Retina (tissue), 1 donor: ENCODE measurements at places on chromosomes 4 and X.
A peak's percentile ranks its signal among the peaks of the same experiment; 100 is the strongest.

GRCh38 chrX:112190646-112191045 is 108.1 kb upstream of the TRPC5 start:
- DNase-seq, result no peak

DNA sequence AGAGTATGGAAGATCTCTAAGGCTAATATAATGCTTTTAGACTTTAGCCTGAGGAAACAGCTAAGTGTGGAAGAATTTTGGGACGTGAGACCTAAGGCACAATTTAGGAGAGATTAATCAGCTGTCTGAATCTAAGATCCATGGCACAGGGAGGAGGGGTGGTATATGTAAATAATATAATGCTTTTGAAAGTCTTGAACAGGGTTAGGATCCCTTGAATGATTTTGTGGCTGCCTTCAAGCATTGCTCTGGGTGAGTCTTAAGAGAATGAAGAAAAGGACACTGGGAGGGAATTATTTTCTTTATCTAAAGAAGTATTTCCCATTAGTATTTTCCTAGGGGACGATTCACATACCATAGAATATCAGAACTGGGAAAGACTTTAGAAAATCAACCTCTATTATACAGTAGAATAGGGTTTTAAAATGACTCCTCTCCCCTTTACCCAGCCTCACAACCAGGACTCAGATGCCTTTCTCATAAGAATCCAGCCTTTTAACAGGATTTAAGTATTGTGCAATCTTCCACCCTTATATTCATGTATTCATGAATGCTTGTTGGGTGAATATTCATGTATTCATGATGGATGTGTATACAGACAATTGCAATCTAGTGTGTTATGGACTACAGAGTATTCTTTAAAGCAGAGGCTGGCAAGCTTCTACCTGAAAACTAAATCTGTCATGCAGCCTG is 664.2 kb upstream of the CPEB2 start:
- no peak for DNase-seq

- no peak for DNase-seq
Measured at GRCh38 chr4:76301068-76301774, 5.3 kb upstream of the STBD1 start.

GRCh38 chr4:162837241-162837640 is 329.4 kb downstream of the NAF1 start:
- DNase-seq, result no peak

DNA sequence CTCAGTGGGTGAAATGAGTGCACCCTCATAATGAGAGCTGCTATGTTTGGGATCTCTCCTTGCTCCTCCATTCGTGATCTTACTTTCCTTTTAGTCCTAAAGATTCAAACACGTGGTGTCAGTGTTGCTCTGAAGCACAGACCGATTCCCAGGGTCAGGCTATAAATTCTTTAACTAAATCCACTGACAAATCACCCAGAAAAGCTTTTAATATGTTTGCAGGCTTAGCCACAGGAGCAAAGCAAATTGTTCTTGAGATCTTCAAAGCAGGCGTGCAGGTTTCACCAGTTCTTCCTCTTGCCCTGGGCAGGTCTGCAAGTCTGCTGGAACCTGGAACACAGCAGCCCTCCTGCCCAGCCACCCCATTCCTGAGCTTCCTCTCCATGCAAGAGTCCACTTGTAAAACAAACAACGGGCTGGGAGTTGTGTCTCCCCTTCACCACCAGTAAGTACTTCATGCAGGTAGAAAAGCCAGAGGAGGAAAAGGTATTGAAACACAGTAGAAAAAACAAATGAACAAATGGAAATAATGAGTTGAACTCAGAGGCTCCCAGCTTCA is 70.1 kb upstream of the ENPP6 start:
- DNase-seq, result peak; percentile 33

- DNase-seq, result no peak
Measured at GRCh38 chr4:23388255-23388654, 501.6 kb downstream of the PPARGC1A start.

DNA sequence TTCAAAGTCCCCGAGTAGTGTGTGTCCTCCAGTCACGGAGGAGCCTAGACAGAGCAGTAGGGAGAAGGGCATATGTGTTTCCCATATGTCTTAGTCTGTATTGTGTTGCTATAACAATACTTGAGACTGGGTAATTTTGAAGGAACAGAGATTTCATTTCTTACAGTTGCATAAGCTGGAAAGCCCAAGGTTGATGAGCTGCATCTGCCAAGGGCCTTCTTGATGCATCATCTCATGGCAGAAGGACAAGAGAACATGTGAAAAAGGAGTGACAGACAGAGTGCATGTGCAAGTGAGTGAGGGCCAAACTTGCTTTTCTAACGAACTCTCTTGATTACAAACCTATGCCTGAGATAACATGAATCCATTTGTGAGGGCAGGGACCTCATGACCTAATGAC is 243.4 kb downstream of the ARHGAP10 start:
- DNase-seq, result no peak

DNA sequence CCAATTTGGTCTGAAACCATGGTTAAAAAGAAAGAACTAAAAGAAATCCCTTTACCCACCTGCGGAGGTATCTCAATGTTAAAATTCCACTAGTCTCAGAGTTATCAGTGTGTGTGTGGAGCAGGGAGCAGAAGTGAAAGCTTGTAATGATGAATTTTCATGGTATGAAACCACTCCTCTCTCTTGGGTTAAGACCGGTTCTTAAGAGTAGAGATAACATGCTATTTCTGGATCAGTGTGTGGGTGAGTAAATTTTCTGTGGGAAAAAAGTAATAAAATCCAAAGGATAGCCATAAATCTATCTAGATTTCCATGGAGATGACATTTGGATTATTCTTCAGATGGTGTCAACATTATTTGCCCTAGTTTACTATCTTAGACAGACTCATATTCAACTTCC is 3.2 kb downstream of the FGF13 start:
- no peak for DNase-seq

- DNase-seq, result no peak
Measured at GRCh38 chr4:123390846-123391456, 5.6 kb upstream of the SPRY1 start.

GRCh38 chrX:132092439-132093065 is 35.3 kb downstream of the FRMD7 start:
- DNase-seq, result peak; percentile 8

DNA sequence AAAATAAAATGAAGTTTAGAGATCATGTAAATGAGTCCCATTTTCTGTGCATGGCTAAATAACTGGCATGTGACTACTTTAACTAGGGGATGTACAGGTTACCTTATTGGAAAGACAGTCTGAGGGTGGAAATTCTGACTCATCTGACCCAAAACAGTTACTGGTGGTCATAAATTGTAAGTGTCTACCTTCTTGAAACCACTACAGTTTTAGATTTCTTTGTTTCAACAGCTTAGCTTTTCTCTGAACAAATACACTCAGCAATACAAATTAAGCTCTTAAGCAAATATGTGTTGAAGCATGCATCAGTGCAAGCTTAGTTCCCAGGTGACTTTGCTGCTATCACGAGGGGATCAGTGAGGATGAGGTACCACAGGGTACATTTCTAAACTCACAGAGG is 60.7 kb upstream of the PGM2 start:
- no peak for DNase-seq

GRCh38 chr4:137417676-137418075 is 114.6 kb downstream of the PCDH18 start:
- no peak for DNase-seq

DNA sequence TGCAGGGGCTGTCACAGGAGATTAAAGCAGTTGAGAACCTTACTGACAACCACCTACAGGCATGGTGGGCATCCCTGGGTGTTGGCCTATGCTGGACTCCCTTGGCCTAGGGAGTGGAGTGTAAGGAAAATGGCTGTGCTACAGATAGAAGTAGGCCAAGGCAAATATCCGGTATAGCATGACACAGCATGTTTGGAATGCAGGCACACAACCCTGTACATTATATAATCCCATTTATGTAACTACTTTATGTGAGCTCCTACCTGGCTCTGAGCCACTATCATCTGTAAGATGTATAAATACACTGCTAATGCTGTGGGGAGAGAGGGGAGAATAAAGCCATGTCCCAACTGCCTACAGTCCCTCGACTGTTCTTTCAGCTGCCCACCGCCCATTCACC is 38.7 kb upstream of the KCTD8 start:
- DNase-seq, result no peak

DNA sequence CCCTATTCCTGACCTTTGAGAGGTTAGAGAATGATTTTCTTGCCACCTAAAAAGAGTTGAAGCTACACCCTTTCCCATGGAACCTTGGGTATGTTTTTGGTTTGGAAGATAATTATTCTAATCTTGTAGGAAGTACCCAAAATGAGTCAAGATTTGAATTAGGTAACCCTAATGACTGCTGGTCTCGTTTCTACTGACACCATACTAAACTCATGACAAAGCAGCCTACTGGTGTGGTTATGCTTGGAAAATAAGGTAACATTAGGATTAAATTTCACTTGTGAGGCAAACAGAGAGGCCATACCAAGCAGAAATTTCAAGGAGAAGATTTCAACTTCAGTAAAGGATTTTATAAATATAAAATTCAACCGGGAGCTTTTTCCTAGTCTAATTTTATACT is 107.9 kb downstream of the FBXW7 start:
- no peak for DNase-seq

- DNase-seq, result no peak
Measured at GRCh38 chr4:73668782-73669201, 48.6 kb upstream of the RASSF6 start.

DNA sequence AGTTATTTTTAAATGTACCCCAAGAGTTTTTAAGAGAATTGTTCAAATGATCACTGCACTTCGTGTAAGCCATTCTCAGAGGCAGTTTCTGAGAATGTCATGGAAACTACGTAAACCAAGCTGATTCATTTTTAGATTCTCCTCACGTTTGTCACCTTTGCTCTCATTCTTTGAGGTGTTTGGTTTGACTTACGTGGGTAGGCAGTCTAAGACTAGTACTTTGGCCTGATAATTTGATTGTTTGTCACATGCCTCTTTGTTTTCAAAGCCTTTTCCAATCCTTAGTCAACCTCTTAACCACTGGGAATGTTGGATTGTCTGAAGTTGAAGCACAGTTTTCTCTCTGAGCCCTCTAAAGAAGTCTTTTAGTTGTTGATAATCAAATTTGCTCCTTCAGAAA is 10.5 kb downstream of the SEPTIN11 start:
- no peak for DNase-seq

GRCh38 chrX:10486373-10486772 is 134.0 kb downstream of the MID1 start:
- no peak for DNase-seq

GRCh38 chrX:97310373-97310772 is 426.7 kb downstream of the RPA4 start:
- DNase-seq, result no peak

DNA sequence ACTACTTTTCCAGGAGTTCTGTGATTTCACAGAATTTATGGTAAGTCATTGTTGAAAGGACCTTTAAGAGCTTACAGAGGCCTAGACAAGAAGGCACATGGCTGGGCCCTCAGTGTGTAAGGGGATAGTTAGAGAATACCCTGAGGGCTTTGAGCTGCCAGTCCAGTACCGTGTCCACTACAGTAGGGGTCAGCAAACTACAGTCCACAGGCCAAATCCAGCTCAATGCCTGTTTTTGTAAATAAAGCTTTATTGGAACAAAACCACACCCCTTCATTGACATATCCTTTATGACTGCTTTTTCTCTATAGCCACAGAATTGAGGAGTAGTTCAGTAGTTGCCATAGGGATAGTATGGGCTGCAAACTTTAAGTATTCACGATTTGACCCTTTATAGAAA is 176.2 kb downstream of the MID1 start:
- no peak for DNase-seq

GRCh38 chrX:51608126-51608525 is 10.6 kb downstream of the CENPVL3 start:
- no peak for DNase-seq

GRCh38 chrX:39859991-39860861 is 237.5 kb downstream of the BCOR start:
- no peak for DNase-seq

DNA sequence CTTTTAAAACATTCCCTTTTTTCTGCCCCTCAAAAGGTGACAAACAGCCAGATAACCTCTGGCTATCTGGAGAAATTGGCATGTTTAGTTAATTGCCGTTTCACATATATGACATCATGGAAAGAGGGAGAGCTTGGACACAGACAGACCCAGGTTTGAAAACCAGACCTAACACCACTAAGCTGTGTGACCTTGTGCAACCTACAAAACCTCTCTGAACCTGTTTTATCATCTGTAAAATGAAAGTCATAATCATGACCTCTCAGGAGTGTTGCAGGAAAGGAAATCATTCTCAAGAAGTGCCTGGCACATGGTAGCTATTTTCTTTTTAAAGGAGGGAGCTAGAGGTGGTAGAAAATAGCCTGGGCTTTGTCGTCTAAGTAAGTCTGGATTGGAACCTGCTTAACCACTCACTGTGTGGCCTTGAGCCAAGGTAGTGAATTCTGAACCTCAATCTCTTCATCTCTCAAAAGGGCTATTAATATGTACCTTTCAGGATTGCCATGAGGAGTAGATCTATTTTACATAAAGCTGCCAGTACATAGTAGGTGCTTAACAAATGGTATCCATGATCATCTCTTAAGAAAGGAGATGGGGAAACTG is 363.5 kb downstream of the BCOR start:
- DNase-seq, result no peak

- DNase-seq, result no peak
Measured at GRCh38 chrX:115236560-115236959, 2.7 kb upstream of the LRCH2 start.

DNA sequence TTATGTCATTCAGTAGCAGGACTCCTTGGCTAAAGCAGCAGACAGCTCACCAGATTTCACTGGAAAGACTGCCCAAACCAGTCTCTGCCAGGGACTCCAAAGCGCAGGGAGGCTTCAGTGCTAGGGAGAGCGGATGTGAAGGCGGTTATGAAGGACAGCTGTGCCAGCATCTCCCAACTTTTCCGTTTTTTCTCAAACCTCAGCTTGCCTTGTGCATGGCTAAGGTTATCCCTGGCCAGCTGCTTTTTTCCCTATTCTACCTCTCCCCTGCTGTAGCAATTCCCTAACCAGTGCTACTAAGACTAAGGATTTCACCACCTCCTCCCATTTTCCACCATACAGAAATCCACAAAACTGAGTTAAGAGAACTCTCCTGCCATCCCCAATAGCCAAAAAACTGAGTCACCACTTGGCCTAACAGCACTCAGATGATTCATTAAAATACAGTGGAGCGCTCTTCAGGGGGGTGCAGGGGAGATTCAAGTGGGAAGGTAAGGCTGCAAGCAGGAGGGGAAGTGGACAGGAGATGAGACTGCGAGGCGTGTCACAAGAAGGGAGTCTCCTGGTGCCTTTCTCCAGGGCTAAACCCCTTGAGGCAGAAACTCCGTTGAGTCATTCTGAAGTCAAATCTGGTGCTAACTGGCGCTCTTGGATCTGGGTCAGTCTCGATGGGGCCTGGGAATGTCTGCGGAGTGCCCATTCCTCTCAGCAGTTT is 90.7 kb downstream of the PALLD start:
- no peak for DNase-seq

- no peak for DNase-seq
Measured at GRCh38 chr4:126582737-126583136, 1050.0 kb upstream of the INTU start.

DNA sequence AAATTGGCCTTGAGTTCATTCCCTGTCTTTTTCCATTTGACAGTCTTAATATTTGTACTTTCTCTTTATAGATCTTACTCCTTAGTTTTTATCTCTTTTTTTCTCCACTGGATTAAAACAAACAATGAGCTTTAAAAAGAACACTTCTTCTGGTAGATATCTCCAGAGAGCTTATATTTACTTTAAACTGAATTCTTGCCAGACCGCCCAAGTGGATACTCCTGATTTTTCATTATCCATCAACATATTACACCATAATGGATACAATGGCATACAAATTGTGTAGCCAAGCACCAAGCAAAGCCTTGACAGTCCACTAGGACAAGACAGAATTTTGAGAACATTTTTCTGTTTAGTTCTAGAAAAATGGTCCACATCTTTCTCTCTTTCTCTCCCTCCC is 18.9 kb downstream of the TMSB4X start:
- no peak for DNase-seq
